Ovary (tissue), 10 donors: ENCODE measurements at places on chromosomes 1 and 21.
A peak's percentile ranks its signal among the peaks of the same experiment; 100 is the strongest.

GRCh38 chr1:24381256-24381655, 32.3 kb downstream of the STPG1 start:
- no peak for DNase-seq

GRCh38 chr1:156857532-156857931, 1.4 kb downstream of the INSRR start:
- no peak for DNase-seq

DNA sequence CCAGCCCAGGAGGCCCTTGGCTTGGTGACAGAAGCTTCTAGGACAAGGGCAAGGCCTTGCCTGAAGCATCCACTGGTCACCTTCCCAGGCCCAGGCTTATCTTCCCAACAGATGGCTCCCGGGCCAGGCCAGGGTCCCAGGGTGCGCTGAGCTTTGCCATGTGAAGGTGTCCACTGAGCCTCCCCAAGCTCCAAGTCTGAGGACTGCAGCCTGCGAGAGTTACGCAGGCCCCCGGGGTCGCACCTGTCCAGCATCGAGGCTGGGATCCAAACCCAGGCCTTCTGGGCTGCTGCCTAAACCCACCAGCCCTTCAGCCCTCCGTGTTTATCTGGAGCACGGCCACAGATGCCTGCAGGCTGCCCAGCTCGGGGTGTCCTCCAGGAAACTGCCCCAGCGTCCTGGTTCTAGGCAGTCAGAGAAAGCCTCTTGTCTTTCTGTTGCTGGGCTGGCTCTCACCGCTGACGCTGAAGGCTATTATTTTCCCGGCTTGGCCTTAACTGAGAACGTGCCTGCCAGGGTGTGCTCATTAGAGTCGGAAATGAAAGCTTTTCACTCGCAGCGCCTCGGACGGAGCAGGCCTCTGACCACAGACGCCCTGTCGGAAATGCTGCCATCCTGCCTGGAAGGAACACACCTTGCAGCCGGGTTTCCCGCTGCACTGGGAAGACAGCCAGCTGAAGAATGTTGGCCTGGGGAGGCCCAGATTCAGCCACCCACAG, 71.4 kb downstream of the MEGF6 start:
- peak; percentile 60 for DNase-seq

- DNase-seq = no peak
These were observed 2.8 kb downstream of the TCEA3 start for GRCh38 chr1:23421753-23422240.

GRCh38 chr21:29378832-29379231, 80.1 kb downstream of the BACH1 start:
- no peak for DNase-seq

DNA sequence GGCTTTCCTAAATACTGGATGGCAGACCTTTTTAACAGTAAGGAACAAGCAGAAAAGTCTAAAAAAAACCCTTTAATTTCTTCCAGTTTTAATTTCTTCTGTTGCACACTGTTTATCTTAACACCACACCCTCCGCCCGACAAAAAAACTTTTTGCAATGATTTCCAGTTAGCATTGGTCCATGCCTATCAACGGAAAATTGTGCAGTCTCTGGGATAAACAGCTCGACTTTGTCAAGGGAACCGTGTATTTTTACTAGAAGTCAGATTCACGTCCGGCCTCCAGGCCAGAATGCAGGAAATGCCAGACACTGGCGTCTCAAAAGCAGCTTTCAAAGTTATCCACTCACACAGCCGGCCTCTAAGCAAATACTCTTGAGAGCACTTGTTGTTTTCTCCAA, 378 bp upstream of the NUP210L start:
- peak; percentile 62 for DNase-seq

- no peak for DNase-seq
These were observed 53.7 kb downstream of the SLX9 start for GRCh38 chr21:44993321-44994046.

DNA sequence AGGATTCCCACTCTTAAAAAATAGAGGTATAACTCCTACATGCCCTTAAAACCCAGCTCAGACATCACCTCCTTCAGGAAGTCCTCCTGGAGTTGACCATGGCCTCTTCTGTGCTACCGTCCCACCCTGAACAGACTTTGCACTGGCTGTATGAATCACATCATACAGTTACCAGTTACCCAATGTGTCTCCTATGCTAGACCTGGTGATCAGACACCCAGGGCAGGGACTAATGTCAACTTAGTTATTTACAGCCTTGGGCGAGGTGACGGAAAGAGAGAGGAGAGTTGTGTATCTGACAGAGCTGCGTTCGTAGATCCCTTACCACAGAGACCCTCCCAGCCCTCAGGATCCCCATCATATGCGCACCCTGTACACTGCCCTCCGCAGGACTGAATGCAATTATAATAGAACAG, 72.7 kb downstream of the SLC66A1 start:
- no peak for DNase-seq

DNA sequence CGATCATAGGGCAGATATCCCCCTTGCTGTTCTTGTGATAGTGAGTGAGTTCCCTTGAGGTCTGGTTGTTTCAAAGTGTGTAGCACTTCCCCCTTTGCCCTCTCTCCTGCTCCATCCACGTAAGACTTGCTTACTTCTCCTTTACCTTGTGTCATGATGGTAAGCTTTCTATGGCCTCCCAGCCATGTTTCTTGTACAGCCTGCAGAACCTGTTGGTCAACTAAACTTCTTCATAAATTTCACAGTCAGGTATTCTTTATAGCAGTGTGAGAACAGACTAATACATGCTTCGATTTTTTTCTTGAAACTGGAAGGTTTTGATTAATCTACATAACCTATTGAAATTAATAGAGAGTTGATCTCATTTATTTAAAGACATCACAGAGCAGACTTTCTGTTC, 302.5 kb upstream of the PBX1 start:
- no peak for DNase-seq

DNA sequence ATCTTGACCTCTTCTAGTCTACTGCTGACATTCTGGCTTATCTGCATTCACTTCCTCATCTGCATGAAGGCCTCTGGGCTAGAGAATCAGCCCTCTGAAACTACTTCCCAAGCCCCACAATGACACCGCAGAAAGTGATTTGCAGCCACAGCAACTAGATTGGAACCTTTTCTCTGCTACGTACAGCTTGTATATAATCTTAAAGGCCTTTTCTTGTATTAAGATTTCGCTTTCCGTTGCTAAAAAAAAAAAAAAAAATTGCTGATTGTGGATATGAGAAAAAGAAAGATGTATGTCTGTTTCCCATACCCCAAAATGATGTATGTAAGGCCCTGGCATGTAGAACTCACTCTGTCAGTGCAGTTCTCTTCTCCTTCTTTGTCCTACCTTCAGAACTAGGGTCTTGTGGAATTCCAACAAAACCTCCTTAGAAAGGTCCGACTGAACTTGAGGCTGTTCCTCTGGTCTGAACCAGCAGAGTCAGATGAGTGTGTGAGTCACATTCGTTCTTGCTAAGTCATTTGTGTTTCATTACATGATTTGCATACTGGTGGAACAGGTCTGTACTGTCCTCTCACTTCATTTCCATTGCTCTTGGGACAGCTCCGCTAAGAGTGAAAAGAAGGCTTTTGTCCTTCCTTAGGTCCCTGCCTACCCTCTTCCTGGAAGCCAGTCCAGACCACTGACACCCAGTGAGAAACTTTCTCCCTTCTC, 62.7 kb downstream of the PLPP3 start:
- no peak for DNase-seq

GRCh38 chr1:61436016-61436415, 288.9 kb downstream of the TM2D1 start:
- no peak for DNase-seq

GRCh38 chr1:89767618-89768017, 53.2 kb upstream of the LRRC8D start:
- no peak for DNase-seq

DNA sequence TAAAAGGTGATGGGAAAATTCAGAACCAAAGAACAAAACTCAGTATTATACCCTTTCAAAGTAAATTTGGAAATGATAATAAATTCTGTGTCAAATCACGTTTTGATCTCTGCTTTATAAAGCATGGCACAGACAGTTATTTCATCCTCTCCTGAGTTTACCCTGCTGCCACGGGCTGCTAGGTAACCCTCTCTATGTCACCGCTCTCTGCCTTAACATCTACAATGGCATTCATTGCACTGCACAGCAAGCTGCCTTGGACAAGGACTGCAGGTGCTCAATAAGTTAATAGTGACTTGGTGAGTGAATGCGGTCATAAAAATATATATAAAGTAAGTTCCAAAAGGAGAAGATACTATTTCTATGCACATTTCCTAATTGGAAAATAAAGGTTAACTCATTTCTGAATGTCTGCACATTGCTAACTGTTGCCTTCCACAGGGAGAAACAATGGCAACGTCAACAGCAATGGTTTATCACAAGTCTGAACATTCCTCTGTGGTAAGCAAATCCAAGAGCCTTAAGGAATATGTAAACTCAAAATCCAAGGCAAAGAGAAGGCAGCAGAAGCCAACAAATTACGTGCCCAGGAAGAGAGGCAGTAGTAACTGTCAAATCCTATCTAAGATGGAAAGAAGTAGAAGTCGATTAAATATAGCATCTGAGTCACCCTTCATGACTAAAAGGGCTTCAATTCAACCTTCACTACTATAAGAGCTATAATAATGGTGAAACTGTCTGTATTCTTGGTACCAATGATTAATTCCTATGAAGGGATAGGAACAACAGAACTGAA, 19.4 kb downstream of the FYB2 start:
- DNase-seq = no peak

DNA sequence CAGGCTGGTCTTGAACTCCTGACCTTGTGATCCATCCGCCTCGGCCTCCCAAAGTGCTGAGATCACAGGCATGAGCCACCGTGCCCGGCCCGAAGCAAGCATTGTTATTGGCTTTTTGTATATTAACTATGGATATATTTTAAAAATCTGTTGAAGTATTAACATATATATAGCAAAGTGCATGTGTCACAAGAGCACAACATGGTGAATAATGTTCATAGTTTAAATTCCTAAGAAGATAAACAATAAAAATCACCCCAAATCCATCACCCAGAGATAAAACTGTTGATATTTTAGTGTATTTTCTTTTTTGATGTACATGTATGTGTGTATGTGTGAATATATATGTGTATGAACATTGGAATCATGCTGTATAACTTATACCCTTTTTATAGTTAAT, 9.1 kb upstream of the FOXE3 start:
- DNase-seq = no peak

DNA sequence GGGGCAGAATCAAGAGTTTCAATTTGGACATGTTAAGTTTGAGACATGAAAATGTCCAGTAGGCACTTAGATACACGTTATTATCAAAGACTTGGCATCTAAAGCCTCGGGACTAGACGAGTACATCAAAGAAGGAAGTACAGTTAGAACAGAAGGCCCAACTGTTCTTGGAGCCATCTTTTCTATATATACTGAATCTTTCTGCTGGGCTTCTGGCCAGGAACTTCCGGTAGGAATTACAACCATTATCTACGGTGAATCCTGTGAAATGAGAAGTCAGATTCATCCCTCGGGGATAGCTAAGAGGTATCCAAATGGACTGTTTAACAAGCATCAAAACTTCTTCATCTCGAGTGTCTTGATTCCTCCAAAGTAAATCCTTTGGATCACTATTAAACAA, 34.4 kb upstream of the NRDC start:
- no peak for DNase-seq

GRCh38 chr1:228087771-228088251, 5.3 kb downstream of the ARF1 start:
- DNase-seq = no peak

- no peak for DNase-seq
These were observed 104.3 kb upstream of the KRTAP19-8 start for GRCh38 chr21:31142600-31142999.

GRCh38 chr21:38170704-38171682, 85.8 kb upstream of the KCNJ15 start:
- no peak for DNase-seq

GRCh38 chr1:240991230-240991629, 365.8 kb downstream of the RGS7 start:
- DNase-seq = no peak

GRCh38 chr1:23188434-23188884, 19.8 kb upstream of the LUZP1 start:
- no peak for DNase-seq

DNA sequence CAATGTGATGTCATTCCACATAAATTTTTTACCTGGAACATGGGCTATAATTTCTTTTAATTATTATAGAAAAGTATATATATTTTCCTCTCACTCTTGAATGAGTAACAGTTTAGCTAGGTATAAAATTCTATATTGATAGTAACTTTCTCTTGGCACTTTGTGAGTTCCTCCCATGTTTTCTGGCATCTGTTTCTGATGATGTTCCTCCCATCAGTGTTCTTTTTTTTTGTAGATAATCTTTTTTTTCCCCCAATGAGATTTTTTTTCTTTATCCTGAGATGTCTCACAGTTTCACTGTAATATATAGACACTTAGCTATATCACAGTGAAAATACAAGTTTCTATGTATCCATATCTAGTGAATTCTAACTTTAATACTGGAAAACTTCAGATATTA, 75.2 kb downstream of the IER5 start:
- DNase-seq = no peak

GRCh38 chr1:224744521-224744920, 128.4 kb downstream of the CNIH3 start:
- no peak for DNase-seq

GRCh38 chr1:11134898-11135266, 35.2 kb upstream of the EXOSC10 start:
- DNase-seq = no peak

GRCh38 chr1:235122348-235122747, 6.3 kb downstream of the TOMM20 start:
- no peak for DNase-seq

GRCh38 chr1:208100906-208101305, 143.3 kb downstream of the PLXNA2 start:
- DNase-seq = no peak

DNA sequence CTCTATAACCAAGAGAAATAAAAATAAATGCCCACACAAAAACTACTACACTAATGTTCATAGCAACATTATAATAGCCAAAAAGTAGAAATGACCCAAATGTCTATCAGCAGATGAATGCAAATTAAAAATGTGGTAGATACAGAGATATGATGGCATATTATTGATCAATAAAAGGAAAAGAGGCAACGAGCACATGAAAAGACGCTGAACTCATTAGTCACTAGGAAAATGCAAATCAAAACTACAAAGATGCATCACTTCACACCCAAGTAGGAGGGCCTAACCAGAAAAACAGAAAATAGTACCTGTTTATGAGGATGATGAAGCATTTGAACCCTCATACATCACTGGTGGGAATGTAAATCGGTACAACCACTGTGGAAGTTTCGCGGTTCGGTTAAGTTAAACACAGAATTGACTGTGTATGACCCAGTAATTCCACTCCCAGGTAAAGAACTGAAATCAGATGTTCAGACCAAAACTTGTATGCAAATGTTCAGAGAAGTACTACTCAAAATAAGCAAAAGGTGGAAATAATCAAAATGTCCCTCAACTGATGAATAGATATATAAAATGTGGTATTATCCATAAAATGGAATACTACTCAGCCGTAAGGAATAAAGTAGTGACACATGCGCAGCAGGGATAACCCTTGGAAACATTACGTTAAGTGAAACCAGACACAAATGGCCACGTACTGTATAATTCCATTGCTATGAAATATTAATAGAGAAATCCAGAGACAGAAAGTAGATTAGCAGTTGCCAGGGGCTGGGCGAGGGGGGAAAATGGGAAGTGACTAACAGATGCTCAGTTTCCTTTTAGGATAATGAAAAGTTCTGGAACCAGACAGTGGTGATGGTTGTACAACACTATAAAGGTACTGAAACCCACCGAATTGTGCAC, 3.1 kb downstream of the USP48 start:
- DNase-seq = no peak
